AG09319 (cell line): ENCODE measurements at places on chromosomes 3 and 15.

GRCh38 chr3:130834476-130834875, 59.4 kb upstream of the ATP2C1 start:
- no peak for DNase-seq

GRCh38 chr15:37791693-37792092, 142.7 kb upstream of the TMCO5A start:
- no peak for DNase-seq

GRCh38 chr3:64995857-64996551, 308.2 kb upstream of the ADAMTS9 start:
- DNase-seq = no peak

- DNase-seq = no peak
These were observed 12.6 kb downstream of the ATP2C1 start for GRCh38 chr3:130906374-130906995.

DNA sequence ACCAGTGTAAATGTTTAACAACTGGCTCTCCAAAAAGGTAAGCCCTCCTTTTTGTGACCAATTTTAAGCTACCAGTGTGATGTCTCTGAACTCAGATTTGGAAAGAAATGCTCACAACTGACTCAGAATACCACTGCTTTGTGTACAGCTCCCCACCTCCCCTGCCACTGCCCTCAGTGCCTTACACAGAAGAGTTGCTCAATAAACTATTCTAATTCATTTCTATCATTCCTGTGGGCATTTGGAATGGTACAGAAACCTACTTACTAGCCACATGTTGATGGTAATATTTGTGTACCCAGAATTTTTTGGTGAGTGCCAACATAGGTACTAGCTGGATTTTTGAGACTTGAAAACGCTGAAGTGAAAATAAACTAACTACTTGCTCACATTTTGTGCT, 16.0 kb downstream of the LRRN1 start:
- DNase-seq = no peak

DNA sequence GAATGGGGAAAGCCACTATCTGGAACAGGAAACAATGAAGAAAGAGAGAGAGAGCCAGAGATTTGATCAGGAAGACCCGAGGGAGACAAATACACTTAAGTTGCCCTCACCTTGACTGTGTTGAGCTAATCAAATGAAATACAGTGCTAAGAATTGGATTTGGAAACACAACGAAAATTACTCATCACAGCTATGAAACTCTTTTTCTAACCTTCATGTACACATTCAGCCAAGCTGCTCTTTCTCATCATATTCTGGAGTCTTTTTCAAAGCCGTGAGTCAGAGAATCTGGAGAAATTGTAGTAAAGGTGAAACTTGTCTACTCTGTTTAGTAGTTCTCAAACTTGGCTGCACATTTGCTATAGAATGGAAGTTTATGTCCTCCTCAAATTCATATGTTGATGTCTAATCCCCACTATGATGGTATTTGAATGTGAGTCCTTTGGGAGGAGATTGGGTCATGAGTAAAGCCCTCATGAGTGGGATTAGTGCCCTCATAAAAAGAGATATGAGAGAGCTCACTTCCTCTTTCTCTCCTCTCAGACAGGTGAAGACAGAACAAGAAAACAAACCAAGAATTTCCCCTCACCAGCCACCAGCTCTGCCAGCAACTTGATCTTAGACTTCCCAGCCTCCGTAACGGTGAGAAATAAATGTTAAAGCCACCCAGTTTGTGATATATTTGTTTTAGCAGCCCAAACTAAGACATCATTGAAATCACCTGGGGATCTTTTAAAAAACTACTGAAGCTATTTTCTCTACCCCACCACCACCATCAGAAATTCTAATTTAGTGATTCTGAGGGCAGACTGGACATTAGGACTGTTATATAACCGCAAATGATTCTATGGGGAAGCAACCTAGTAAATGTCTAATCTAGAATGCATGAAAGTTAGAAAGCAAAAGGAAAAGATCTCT, 143.6 kb upstream of the GRM7 start:
- DNase-seq = no peak

- DNase-seq = no peak
These were observed 259.2 kb downstream of the C3orf38 start for GRCh38 chr3:88408935-88409334.
